ENCODE measurements at places on chromosomes 1 and 21.

- no peak for DNase-seq
These were observed 23.4 kb downstream of the RD3 start for GRCh38 chr1:211468595-211468994.

DNA sequence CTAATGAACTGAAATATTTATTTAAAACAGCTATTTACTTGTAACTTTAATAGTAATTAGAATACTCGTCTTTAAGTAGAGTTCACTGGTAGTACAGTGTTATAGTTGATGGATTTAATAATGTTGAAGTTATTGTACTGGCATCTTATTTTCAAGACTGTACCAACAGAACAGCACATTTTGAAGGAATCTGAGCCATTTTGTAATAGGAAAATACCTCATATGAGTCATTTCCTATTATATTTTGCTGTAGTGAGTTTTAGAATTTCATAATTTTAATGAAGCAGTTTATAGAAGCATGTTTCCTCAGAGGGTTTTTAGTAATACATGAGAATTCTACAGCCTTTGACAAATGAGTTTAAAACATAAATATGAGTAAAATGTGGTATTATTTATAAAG is 258.3 kb downstream of the OLFM3 start:
- no peak for DNase-seq

DNA sequence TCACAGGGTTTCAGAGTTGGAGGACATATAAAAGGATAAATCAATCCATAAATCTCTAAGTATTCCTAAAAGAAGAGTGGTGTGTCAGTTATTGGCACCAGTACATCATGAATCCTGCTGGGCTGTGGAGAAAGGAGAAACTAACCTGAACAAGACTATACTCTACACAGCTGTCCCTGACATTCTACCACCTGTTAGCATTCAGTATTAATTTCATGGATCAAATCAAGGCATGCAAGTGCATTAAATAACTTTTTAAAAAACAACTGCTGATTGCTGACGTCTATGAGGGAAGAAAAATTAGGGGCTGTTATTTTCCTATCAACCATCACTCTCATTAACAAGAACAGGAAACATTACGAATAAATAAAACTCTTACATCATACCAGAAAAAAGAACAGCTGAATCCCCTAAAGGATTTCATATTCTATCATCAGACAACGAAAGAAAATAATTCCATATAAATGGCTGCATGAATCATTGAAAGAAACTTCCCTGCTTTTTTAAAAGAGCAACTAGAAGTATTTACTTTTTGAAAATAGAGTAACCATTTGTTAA is 121.7 kb downstream of the ATF6 start:
- no peak for DNase-seq

GRCh38 chr1:89671775-89672488 is 39.0 kb downstream of the LRRC8C start:
- DNase-seq: no peak

- DNase-seq: no peak
These were observed 75.5 kb downstream of the JAK1 start for GRCh38 chr1:64890699-64891447.

DNA sequence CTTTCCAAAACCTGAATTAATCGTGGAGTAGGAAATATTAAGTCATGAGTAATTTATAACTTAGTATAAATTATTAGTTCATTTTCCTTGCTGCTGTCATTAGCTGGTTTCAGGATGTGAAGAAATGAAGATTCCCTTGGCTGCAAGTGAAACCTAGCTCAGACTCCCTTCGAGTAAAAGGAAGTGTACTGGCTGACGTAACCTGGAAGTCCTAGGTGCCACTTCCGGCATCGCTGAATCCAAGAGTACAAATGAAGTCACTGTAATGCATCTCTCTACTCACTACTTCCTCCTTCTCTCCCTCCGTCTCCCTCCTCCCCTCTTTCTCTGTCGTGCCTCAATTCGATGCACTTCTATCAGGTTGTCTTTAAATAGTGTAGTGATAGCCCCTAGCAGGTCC is 28.8 kb downstream of the ZP4 start:
- no peak for DNase-seq

DNA sequence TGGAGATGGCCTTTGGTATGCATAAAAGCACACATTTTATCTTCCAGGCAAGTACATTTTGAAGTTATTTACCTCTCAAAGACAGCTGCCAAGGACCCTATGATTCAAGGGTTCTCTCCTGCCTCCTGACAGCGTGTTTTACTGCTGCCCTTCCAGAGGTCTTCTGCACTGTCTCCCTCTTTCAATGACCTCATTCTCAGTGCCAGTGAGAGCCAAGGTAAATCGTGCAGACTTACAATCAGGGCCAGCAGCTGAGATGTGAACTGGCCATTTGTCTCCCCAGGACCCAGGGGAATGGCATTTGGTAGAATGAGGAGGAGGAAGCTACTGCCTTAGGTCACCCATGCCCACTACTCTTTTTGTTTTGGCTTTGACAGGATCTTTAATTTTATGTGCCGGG is 84.2 kb upstream of the FGGY start:
- DNase-seq: no peak

Data from NCI-H2081 (cell line).